SJSA1 (cell line): ENCODE measurements at places on chromosomes 6 and 20.

DNA sequence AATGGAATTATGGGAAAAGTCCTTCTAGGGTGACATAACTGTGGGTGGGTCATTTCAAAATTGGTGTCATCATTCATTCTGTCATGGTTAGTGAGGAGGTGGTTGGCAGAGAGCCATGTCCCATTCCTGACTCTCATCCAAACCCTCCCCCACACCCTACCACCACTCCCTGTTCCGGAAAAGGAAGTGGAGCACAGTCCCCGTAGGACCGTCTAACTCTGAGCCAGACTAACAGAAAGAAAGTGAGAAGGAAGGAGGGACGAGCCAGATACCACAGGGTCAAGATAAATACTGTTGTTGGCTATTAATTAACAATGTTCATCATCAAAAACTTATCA, 4.8 kb downstream of the TRIM10 start:
- no peak for DNase-seq

DNA sequence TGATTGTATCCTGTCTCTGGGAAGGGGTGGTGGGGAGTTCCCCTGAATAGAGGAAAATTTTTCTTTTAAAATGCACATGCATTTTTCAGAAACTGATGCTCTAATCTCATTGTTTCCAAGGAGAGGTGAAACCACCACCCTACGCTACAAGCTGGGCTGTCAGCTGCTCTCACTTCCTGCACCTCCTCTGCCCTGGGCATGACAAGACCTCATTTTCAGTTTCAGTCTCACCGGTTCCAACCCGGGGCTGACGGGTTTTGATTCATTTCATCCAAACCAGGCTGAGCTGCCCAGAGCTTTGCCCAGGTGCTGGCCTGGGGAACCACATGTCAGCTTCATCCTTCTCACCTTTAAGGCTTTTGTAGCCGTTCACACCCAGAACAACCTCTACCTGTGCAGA, 99.7 kb downstream of the EYA2 start:
- no peak for DNase-seq

DNA sequence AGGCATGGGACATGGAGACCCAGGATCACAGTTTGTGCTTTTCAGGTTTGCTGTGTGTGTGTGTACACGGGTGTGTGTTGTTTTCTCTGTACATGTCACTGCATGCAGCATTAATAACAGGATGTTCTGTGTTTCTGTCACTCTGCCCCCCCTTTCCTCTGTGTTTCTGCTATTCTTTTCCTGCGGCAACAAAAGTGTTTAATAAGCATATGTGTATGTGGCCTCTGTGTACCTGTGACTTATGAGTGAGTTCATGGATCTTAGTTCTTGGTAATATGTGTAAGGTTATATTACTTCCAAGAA, 9.8 kb downstream of the SYNGAP1 start:
- no peak for DNase-seq

- DNase-seq, result no peak
Observed at GRCh38 chr6:42729731-42730130, 7.3 kb upstream of the PRPH2 start.

DNA sequence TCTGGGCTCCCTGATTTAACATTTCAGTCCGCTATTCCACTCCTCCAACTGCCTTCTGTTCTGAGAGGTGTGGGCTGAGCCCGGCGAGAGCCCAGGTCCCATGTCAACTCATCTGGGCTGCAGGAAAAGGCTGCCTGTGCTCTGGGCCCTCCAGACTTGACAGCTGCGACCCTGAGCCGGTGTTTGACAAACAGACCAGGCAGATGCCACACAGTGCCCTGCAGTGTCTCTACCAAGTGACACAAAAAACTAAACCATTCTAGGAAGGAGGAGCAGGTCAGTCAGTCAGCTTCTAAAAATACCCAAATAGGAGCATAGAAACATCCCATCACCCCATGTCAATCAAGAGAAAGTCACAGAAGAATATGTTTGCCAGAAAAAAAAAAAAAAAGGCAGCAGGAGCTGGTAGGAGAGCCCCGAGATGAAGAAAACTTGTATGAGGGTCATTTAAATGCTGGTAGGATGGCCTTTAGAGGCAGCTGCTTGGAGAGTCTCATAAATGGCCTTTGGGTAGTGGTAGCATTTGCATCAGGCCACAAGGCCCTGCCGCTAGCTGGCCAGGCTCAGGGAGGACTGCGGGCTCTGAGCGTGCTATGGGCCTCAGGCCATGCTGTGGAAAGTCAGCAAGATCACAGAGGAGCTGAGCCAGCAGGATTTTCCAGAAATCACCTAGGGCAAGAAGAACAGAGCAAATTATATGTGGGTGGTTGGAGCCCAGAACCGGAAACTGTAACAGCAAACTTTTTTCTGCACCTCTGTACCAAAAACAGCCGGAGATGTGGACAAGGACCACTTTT, 36.6 kb upstream of the GFOD1 start:
- DNase-seq, result peak; percentile 19

- DNase-seq, result no peak
Observed at GRCh38 chr20:41032271-41032670, 3.6 kb downstream of the TOP1 start.
